Effector memory CD8-positive, alpha-beta T cell (primary cell): ENCODE measurements at places on chromosomes 7 and 10.

DNA sequence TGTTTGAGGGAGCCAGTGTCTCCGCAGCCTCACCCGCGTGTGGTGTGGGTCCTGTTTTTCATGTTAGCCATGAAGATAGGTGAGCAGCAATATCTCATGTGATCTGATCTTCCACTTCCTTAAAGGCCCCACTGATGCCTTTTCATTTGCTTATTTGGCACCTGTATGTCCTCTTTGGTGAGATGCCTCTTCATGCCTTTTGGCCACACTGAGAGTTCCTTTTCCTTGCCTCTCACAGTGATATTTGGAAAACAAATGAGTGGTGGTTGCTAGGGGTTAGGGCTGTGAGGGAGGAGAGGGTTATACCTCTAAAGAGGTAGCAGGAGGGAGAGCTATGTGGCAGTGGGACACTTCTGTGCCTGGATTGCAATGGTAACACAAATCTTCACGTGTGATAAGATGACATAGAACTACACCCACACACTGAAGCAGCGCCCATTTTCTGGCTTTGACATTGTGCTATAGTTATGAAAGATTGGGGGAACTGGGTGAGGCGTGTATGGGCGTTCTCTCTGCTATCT lies 90.4 kb upstream of the TNS3 start:
- no peaks in the 10 kb centered on the region for H3K4me1 ChIP-seq
- H3K27ac ChIP-seq = no peak overlapping the region
- H3K4me3 ChIP-seq = no peak overlapping the region
- H3K36me3 ChIP-seq = no peaks in the 10 kb centered on the region
- no peak for DNase-seq
- no peaks in the 10 kb centered on the region for H3K27me3 ChIP-seq

- peak overlapping the region; percentile 5 for H3K27ac ChIP-seq
- DNase-seq = no peak
- no peaks in the 10 kb centered on the region for H3K27me3 ChIP-seq
Measured at GRCh38 chr10:89032141-89032891, 41.7 kb downstream of the FAS start.

DNA sequence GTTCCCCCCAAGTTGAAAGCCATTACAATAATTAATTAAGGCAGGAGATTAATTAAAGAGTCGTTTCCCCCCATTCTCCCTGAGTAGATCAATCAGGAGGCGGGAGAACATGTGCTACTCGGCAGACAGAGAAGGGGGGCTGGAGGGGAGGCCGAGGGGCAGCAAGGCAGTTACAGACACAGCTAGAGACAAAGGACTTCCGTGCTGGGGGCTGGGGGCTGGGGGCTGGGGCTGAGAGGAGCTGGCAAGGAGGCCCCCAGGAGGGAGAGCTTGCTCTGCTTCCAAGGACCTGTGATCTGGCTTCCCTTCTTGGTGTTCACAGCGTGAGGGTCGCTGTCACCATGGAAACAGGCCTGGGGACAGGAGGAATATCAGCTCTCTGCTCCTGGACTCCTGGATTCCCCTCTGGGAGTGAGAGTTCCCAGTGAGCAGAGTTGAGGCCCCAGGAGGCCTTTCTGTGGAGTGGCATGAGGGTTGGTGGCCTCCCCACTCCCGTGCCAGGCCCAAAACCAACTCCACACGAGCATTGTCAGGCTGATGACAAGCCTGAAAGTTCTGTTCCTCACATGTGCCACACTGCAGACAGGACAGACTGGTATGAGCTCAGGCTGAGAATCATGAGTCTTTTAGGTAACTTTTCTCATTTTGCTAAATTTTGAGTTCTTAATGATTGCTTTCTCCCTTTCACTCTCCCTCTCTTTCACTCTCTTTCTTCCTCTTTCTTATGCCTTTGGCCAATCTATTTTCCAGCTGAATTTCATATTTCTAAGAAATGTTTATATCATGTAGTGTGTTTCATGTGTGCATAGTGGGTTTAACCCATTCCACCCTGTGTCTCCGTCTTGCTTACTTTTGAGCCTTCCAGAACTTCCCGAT lies 16.4 kb downstream of the FAM241B start:
- peaks cover 33% of the 10 kb centered on the region for H3K27me3 ChIP-seq
- peaks cover 7% of the 10 kb centered on the region for H3K4me1 ChIP-seq
- no peaks in the 10 kb centered on the region for H3K36me3 ChIP-seq
- no peak overlapping the region for H3K4me3 ChIP-seq
- H3K27ac ChIP-seq = no peak overlapping the region
- DNase-seq = no peak

DNA sequence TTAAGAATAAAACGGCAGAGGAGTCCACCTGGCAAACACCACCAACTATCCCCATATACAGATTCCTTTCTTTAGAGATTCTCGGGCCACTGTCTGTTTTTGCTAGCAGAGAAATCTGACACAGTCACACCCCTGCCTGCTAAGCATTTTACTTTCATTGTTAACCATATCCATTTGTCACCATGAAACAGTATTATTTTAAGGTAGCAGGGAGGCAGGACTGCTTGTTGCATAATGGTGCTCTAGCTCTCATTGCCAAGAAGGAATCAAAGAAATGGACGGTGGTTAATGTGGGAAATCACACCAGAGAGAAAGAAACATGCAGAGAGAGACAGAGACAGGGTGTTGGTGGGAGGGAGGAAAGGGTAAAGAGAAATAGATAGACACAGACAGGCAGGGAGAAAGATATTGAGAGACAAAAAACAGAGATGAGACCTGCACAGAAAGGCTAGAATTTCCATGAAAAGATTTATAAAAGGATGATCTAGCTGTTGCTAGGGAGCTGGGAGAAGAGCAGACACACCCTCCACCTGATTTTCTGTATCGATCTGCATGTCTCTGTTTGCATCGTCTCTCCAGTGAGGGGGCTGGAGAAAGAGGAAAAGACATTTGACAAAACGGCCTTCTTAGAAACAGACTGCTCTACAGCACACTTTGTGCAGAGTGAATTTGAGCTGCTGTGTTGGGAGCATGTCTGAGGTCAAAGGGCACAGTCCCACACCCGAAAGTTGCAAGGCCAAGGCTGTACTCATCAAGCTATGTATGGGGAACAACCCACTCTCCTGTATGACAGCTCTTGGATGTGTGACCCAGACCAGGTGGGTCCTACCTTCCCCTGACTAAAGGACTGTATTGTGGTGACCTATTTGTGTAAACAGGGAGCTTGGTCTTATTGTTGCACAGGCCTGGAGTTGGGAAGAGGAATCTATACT lies 303.1 kb downstream of the FZD1 start:
- H3K27me3 ChIP-seq = no peaks in the 10 kb centered on the region
- no peaks in the 10 kb centered on the region for H3K4me1 ChIP-seq
- H3K36me3 ChIP-seq = no peaks in the 10 kb centered on the region
- no peak for DNase-seq
- H3K27ac ChIP-seq = no peak overlapping the region

DNA sequence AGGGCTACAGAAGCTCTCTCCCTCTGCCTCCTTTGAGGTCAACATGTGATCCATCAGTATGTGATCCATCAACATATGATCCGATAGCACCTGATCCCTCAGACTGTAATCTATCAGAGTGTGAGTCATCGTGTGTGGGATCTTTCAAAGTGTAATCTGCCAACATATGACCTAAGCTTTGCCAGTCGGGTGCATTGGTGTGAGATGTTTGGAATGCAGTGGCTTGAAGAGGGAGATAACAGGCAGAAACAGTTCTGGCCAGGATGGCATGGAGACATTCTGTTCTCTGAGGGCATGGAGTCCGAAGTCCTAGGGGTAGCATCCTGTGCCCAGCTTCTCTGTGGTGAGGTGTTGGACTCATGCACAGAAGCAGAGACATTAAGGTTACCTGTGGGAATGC lies 217.7 kb upstream of the ETV1 start:
- H3K4me3 ChIP-seq = no peak overlapping the region
- no peak overlapping the region for H3K27ac ChIP-seq
- no peaks in the 10 kb centered on the region for H3K36me3 ChIP-seq
- H3K4me1 ChIP-seq = no peaks in the 10 kb centered on the region
- no peaks in the 10 kb centered on the region for H3K27me3 ChIP-seq
- DNase-seq = no peak

- H3K4me1 ChIP-seq = peaks cover 6% of the 10 kb centered on the region
- no peak overlapping the region for H3K27ac ChIP-seq
- H3K36me3 ChIP-seq = peaks cover 41% of the 10 kb centered on the region
- no peak overlapping the region for H3K4me3 ChIP-seq
Measured at GRCh38 chr7:98192781-98193457, 18.3 kb upstream of the BHLHA15 start.

DNA sequence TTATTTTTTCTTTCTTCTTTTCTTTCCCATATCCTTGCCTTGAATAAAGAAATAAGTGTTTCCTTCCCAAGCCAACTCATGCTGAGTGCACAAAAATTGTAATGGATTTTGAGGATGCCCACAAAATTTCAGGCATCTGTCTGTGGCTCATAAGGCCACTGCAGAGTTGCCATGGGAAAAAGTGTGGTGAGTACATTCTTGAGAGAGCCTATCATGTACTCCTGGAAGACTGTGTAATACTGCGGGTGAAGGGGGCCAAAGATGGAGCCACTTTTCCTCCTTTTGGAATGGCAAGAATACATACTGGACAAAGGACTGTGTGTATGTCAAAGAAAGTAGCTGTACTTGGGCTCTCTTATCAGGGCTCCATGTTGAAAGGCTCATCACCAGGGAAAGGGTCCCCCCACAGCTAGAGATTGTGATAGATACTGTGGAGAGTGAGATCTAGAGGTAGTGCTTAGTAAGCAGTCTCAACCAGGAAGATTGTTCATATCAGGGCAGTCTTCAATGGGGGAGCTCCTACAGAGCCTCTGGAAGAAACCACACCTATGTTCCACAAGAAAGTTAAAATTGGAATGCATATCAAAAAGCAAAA lies 341.6 kb upstream of the KCND2 start:
- H3K27ac ChIP-seq = no peak overlapping the region
- H3K4me3 ChIP-seq = no peak overlapping the region
- H3K27me3 ChIP-seq = no peaks in the 10 kb centered on the region
- no peaks in the 10 kb centered on the region for H3K36me3 ChIP-seq
- H3K4me1 ChIP-seq = no peaks in the 10 kb centered on the region

DNA sequence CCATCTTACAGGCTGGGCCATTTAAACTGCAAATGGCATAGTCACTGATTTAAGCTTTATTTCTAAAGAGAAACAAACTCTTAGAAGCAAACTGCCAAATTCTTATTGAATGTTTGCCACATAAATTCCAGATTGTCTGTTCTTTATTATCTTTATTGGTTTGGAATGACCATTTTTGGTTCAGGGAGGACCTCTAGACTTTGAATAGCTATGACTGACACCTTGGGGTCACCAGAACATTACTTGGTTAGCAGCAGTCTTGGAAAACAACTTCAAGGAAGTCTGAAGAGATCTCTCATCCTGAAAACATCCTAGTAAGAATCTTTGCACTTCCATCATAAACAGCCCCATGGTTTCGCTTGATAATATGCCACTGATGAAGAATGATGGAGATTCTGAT lies 197.1 kb downstream of the SUGCT start:
- no peak overlapping the region for H3K27ac ChIP-seq
- H3K4me1 ChIP-seq = peaks cover 2% of the 10 kb centered on the region
- H3K27me3 ChIP-seq = peaks cover 10% of the 10 kb centered on the region
- H3K4me3 ChIP-seq = no peak overlapping the region
- H3K36me3 ChIP-seq = no peaks in the 10 kb centered on the region
- no peak for DNase-seq

GRCh38 chr10:131946880-131947279 lies 34.8 kb downstream of the BNIP3 start:
- no peaks in the 10 kb centered on the region for H3K27me3 ChIP-seq
- peaks cover 54% of the 10 kb centered on the region for H3K36me3 ChIP-seq
- H3K27ac ChIP-seq = no peak overlapping the region
- DNase-seq = no peak
- peaks cover 3% of the 10 kb centered on the region for H3K4me1 ChIP-seq

- H3K36me3 ChIP-seq = peaks cover 2% of the 10 kb centered on the region
- no peak overlapping the region for H3K27ac ChIP-seq
- no peak overlapping the region for H3K4me3 ChIP-seq
- no peaks in the 10 kb centered on the region for H3K27me3 ChIP-seq
Measured at GRCh38 chr7:127771707-127772106, 119.7 kb downstream of the SND1 start.

DNA sequence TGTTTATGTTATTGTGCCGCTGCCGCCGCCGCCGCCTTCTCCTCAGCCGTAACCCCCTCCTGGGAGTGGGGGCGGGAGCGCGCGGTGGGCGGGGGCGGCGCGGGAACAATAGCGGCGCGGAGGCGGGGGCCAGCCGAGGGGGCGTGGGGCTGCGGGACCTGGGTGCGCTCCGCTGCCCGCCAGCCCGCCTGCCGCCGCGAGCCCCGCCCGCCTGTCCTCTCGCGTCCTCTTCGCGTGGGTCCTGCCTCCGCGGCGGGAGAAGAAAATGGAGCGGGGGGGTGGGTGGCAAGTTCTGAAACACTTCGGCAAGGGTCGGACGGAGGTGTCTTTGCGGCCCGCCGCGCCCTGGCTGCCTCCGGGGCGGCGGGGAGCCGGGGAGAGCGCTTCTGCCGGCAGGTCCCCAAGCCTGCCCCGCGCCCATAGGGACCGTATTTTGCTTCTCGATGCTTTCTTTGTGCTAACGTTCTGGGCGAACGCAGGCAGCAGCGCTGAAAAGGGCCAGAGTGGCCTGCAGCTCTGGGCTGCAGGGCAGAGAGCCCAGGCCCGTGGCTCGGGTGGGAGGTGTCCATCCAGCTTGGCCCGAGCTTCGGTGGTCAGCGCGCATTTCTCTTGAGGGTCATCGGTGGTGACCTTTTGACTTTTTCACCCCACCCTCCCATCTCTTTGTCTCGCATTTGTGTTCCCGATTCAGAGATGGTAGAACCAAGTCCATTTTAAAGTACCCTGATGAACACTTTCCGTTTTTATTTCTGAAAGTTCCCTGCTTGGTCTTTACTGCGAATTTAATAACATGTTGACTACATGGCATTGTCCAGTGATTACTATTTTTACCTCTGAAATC lies 613 bp downstream of the MAPK8 start:
- peak overlapping the region; percentile 80 for H3K4me3 ChIP-seq
- no peaks in the 10 kb centered on the region for H3K36me3 ChIP-seq
- no peaks in the 10 kb centered on the region for H3K27me3 ChIP-seq
- H3K4me1 ChIP-seq = peaks cover 11% of the 10 kb centered on the region

DNA sequence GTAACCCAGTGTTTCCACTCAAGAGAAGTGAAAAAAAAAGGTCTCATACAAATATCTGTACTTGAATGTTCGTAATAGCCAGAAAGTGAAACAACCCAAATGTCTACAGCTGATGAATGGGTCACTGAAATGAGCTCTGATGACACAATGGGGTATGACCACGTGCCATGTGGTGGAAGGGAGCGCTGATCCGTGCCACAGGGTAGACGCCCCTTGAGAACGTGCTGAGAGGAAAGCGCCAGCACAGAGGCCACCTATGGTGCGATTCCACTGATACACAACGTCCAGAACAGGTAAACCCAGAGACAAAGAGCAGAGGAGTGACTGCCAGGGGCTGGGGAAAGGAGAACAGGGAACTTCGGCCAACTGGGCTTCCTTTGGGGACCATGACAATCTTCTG lies 50.3 kb downstream of the MAD1L1 start:
- H3K36me3 ChIP-seq = peaks cover 11% of the 10 kb centered on the region
- no peak for DNase-seq
- H3K27me3 ChIP-seq = no peaks in the 10 kb centered on the region

DNA sequence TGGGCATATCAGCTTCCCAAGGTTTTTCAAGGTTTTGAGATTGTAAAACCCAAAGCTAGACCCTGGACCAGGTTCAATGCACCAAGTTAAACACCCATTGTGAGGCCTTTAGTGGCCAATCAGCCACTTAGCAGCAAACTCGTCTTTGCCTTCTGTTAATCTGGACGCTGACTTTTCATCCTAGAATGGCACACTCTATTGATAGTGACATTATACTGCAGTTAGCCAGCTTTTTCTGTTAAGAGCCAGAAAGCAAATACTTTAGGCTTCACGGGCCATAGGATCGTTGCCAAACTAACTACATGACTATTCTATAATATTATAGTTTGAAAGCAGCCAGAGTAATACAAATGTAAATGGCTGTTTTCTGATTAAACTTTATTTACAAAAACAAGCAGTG lies 51.3 kb downstream of the VKORC1L1 start:
- H3K36me3 ChIP-seq = no peaks in the 10 kb centered on the region
- peaks cover 29% of the 10 kb centered on the region for H3K4me1 ChIP-seq
- H3K27ac ChIP-seq = no peak overlapping the region
- no peak overlapping the region for H3K4me3 ChIP-seq
- no peak for DNase-seq
